ENCODE measurements at places on chromosomes 13 and 19.

GRCh38 chr13:112931028-112931934, 37.7 kb upstream of the MCF2L start:
- peak; percentile 76 for DNase-seq

- no peak for DNase-seq
Observed at GRCh38 chr13:21139374-21139773, 37.0 kb downstream of the SKA3 start.

- no peak for DNase-seq
Observed at GRCh38 chr19:14158276-14159023, 22.1 kb upstream of the ASF1B start.

- DNase-seq = no peak
Observed at GRCh38 chr13:30045916-30046704, 195.7 kb upstream of the UBL3 start.

DNA sequence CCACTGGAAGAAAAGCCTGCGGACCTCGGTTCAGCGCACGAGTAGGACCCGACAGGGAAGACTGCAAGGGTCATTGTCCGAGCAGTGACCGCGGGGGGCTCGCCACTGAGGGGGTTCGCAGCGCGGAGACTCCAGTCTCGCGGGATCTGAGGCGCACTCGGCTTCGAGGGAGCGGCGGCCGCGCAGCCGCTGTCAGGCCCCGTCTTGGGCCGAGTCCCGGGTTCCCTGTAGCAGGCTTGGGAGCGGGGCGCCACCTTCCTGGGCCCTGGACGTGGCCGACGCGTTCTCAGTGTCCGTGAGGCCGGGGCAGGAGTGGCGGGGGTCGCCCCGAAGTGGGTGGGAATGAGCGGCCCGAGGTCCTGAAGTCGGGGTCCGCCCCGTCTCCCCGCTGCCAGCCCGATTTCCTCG, 474 bp upstream of the FAM174C start:
- DNase-seq = no peak

- DNase-seq = no peak
Observed at GRCh38 chr13:37475151-37475550, 123.4 kb downstream of the POSTN start.

DNA sequence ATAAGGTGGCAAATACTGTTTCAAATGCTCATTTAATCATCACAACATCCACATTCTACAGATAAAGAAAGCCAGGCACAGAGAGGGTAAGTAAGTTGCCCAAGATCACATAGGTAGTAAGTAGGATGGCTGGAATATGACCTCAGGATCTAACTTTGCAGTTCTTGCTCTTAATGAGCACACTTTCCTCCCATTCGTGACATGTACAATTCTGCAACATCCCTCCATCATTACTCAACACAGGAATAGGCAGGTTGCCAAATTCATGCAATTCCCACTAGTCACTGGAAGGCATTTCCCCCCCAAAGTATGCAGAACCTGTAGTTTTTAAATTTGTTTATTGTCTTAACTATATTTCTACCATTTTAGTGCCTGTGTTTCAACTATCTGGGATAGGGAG, 109.2 kb downstream of the OLFM4 start:
- DNase-seq = no peak

DNA sequence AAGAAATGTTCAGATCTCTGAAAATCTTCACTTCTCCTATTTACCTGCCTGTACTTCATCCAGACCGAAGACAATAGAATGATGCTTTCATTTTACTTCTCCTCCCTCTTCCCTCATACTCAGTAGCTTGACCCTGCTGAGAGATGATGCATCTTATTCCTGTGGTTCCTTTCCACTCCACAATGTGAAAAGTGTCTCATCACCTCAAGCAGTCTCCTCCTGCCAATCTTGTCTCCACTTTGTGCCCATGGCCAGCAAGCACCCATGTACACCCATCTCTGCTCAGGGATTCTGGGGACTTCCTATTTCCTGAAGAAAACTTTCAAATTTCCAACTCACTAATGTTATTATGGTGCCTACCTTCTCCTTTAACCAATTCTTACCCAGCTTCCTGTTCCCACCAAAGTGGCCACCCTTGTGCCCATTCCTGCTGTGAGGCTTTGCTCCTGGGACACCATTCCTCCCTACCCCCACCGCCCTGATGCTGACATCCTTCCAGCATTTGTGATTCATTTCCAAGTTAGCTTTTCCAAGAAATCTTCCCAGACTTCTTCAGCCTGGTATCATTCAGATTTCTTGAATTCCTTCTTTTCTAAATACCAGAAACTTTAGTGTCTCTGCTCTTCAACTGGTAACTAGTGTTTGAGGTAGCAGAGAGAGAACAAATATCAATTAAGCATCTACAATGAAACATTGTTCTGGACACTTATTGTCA, 212.5 kb downstream of the POSTN start:
- no peak for DNase-seq

DNA sequence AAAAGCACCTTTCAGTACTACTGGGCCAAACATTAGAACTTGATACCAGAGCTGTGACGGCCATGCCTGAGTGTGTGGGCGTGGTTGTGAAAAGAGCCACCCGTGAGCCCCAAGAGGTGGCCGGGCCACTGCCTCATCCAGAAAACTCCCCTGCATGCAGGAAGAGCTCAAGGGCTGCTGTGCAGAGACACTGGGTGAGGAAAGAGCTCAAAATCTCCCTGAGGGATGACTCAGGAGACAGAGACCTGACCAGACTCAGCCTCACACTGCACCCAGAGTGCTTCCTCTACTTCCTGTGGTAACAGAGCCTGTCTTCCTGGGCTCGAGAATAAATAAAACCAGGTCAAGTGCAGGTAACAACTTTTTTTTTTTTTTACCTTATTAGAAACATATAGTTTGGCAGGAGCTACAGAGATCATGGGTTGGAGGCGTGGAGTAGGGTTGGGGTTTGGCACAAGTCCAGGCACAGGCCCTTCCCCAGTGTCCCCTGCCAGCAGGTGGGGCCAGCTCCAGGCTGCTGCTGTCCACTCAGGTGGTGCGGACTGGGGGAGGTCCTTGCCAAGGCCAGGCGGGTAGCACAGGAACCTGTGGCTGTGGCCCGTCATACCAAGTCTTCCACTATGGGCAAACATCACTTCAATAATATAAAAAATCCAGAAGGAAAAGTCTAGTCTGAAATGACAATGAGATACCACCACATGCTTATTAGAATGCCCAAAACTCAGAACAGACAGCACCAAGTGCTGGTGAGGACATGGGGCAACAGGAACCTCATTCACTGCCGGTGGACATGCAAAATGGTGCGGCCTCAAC, 25.5 kb downstream of the ELL start:
- peak; percentile 59 for DNase-seq

- no peak for DNase-seq
Observed at GRCh38 chr13:111228262-111229144, 91.9 kb upstream of the TEX29 start.

DNA sequence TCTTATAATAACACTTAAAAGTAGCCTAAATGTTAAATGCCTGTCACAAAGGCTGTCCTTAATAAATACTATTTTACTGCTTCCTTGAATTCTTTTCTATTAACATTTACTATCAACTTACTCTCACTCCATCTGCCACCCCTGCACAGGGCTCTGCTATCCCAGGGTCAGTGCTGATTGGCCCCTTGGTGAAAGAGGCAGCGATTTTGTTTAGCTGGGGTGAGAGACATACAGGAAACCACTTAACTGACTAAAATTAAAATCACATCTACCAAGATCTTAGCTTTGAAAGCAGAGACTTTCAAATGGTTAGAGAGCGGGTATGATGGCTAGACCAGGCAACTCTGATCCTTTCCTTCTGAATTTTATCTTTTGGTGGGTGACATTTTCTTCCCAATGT, 149.9 kb upstream of the HTR2A start:
- no peak for DNase-seq

DNA sequence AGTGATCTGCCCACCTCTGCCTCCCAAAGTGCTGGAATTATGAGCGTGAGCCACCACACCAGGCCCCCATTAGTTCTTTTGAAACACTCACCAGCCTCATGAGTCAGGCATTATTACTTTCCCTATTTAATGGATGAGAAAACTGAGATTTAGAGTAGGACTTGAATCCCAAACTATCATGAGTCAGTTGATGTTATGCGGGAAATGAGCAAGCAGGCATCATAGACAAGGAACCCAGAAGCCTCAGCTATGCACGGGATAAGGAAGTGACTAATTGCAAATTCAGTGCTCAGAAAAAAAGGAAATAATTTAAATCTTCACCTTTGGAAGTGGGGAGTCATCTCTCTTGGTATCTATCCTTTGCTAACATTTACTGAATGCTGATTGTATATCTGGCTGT, 217.5 kb downstream of the ABCC4 start:
- no peak for DNase-seq

DNA sequence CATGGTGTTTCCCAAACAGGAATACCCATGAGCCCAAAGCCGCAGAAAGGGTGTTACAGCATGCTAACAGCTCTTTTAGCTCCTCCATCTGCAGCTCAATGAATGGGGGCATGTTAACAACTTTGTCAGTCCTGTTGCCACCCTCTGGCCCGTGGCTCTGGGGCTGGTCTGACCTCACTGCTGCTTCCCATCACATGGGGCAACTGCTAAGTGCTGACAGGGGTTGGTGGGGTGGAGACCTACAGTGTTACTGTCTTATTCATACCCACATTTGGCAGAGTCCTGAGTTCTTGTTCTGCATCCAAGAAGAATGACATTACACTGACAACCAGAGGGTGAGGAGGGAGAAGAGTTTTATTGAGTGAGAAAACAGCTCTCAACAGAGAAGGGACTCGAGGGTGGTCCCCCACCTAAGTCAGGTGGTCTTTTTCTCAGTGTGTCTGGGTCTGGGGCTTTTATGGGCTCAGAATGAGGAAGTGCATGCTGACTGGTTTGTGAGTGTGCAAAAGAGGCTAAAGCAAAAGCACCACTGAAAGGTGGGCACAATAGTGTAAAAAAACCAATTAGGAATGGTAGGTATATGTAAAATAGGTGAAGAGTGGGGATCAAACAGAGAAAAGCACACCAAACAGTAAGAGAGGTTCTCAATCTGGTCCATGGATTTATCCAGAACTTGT, 1952.0 kb upstream of the PCDH20 start:
- no peak for DNase-seq

GRCh38 chr19:18294467-18294864, 13.0 kb upstream of the JUND start:
- DNase-seq = no peak

GRCh38 chr13:44293908-44294735, 79.5 kb upstream of the SERP2 start:
- DNase-seq = no peak

DNA sequence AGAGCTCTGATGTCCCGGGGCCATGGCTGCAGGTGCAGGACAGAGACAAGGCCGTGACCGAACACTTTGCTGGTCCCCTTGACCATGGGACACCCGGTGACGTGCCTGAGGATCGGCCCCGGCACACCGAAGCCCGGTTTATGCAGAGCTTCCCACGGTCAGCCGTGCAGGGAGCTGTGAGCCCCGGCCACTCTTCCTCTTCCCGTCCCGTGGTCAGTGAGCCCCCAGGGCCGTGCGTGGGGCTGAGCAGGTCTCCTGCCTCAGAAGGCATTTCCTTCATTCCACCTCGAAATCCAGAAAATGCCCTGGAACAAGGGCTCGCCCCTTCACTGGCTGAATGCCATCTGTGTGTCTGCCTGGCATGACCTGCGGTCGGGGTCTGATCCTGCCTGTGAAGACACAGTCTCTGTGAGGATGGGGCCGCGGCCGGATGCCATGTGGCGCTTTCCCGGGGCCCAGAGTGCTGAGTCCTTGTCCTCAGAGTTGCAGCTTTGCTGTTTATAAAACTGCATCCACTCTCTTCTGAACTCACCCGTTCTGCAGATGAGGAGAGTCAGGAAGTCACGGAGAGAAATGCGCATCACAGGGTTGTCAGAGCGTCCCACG, 16.9 kb downstream of the MCF2L start:
- DNase-seq = no peak

GRCh38 chr13:82477436-82477835, 1404.8 kb downstream of the SLITRK1 start:
- no peak for DNase-seq

GRCh38 chr19:31491242-31491641, 142.0 kb upstream of the TSHZ3 start:
- DNase-seq = no peak

Measured in HTR-8/SVneo (cell line).